ENCODE measurements at places on chromosomes 2 and 18.

GRCh38 chr2:43397821-43398220, 171.4 kb upstream of the ZFP36L2 start:
- no peak for DNase-seq

DNA sequence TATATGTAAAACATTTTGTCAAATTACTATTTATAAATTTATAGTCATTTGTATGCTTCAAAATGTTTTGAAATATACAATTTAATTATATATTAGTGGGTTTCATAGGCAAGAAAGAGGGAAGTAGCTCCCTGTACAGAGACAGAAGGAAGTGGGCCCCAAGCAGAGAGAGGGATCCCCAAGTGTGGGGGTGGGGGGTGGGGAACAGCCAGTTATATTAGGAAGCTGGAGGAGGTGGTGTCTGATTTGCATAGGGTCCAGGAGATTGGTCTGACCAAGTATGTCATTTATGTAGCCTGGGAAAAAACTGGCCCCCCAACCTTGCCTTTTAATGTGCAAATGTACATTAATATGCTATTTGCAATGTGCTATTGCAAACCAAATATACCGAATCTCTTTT, 76.5 kb upstream of the ZSWIM2 start:
- no peak for DNase-seq

- DNase-seq, result no peak
These were observed 104.8 kb upstream of the VRK2 start for GRCh38 chr2:57941816-57942215.

- no peak for DNase-seq
These were observed 193.8 kb upstream of the STK17B start for GRCh38 chr2:196365145-196365544.

- DNase-seq, result no peak
These were observed 190.7 kb downstream of the INSIG2 start for GRCh38 chr2:118279005-118279404.

DNA sequence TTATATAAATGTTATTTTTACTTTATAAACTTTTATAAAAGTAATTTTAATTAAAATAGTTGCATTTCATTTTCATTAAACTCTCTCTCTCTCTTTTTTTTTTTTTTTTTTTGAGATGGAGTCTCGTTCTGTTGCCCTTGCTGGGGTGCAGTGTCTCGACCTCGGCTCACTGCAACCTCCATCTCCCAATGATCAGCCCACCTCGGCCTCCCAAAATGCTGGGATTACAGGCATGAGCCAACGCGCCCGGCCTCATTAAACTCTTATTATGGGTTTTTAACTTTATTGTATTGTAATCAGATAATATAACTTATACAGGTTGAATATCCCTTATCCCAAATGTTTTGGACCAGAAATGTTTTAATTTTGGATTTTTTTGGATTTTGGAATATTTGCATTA, 10.9 kb upstream of the NPPC start:
- no peak for DNase-seq

GRCh38 chr2:233244818-233245217, 6.7 kb upstream of the ATG16L1 start:
- DNase-seq, result no peak

- DNase-seq, result no peak
These were observed 73.1 kb downstream of the MBD2 start for GRCh38 chr18:54151376-54151775.

- no peak for DNase-seq
These were observed 19.5 kb upstream of the FAM136A start for GRCh38 chr2:70321370-70321769.

GRCh38 chr2:173184031-173185004, 108.7 kb downstream of the MAP3K20 start:
- no peak for DNase-seq

DNA sequence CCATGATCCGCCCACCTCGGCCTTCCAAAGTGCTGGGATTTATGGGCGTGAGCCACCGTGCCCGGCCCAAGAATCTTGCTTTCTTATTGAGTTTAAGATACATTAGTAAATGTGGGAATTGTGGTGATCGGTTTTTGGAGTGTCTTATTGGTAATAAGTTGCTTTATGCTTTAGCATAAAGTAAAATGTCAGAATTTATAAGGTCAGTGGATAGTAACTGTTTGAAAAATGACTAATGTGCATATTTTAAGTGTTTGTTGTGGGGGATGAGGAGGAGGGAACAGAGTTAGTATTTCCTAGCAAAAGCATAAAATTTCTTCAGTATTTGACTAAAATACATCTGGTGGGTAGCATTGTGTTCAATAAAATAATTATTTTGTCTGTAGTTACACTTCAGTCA, 77.4 kb downstream of the SLC39A10 start:
- DNase-seq, result no peak

DNA sequence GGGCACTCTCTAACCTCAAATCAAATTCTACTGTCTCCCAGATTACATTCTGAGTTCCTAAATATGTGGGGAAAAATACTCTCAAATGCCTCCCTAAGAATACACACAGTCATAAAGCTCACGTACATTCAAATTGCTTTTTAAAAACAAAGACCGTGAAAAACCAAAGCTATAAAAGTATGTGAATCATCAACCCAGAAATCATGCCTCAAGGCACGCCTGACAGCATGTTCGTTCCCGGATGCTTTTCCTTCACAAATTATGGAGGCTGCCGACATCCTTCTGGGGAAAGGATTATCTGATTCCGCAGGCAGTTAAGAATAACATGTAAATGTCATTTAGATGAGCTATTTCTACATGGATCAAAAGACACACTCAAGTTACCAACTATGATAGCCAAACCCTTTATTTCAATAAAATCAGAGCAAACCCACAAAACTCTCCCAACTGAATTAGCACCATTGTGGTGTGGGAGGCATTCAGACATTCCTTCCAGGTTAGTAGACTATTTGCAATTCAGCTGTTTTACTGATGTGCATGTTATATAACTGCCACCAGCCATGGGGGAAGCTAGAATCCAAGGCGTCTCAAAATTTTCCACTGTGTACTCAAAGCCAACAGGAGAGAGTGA, 398.2 kb upstream of the TRIB2 start:
- DNase-seq, result no peak

DNA sequence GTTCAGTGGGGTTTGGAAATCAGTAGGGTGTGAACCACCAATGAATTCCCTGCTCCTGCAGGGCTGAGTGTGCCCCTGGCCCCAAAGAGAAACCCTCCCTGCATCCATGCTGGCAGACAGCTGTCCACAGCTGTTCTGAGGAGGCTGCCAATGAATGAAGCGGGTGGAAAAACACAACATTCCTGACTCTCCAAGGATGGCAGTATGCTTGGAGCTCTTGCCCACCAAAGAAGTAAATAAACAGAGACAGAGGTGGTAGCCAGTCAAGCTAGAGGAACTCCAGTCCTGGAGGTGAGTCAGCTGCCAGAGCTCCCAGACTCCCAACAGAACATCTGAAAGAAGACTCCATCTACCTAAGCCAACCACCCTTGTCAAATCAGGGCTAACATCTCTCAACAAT, 6.2 kb downstream of the ZBTB7C start:
- no peak for DNase-seq

- DNase-seq, result no peak
These were observed 154.8 kb downstream of the MBP start for GRCh38 chr18:76977684-76978232.

- no peak for DNase-seq
These were observed 126.9 kb upstream of the CTDP1 start for GRCh38 chr18:79552696-79553095.

- DNase-seq, result no peak
These were observed 331.5 kb downstream of the SLC4A3 start for GRCh38 chr2:219958941-219959340.

DNA sequence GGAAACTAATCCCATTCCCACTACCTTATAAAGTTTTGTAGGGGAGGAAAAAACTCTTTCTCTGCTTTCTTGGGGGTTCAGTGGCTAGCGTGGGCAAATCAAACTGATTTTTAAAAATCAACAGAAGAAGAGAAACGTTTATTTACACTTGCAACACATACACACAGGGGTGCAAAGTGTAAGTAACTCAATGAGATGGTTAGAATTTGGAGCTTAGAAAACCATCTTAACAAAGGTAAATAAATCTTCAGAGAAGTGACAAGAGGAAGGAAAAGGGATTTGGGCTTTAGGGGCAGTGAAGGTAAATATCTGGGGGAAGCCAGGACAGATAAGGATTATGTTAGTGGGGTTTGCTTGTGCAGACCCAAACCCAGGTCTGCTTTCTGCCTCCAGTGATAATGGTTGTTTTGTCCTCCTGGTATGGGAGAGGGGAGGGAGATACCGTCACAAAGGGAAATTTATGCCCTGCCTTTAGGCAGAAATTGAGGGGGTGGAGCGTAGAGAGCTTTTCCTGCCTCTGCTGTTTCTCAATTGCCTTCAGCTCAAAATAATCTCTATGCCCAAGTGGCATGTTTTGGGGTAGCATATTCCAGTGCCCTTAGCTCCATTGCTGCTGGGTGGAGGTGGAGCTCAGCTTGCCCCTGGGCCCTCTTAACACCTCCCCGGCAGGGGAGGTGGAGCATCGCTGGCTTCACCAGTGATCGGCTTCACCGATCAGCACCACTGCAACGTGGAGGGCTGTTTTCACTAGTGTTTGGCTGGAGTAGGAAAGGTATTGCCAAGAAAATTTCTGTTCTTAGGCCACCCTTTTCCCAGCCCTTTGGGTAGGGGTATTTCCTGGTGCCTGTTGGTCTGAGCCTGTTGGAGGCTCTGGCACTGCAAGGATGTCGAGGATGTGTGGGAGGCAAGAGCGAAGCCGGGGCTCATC, 92.2 kb downstream of the TEX51 start:
- no peak for DNase-seq

GRCh38 chr2:68908392-68908970, 37.3 kb upstream of the BMP10 start:
- peak; percentile 82 for DNase-seq

DNA sequence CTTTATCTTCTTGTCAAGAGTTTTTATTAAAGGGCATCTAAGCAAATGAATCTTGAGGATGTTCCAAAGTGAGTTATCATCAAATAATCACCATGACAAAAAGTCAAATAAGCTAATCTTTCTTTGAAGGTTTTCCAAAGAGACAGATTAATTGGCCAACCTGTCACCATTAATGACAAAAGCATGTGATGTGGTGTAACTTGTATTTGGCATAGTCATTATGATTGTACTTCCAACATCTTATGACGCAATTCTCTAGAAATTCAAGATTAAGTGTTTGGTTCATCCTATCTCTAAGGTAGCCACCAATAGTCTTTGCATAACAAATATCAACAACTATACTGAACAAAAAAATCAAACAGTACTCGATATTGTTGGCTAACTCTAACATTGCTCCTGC, 28.6 kb downstream of the RBMS1 start:
- no peak for DNase-seq

- DNase-seq, result no peak
These were observed 184.6 kb downstream of the CYP26B1 start for GRCh38 chr2:71962911-71963694.

GRCh38 chr2:39008665-39009064, 112.2 kb downstream of the SOS1 start:
- DNase-seq, result no peak

- DNase-seq, result no peak
These were observed 20.7 kb downstream of the CCDC102B start for GRCh38 chr18:68818584-68818983.

GRCh38 chr2:13009027-13009642, 292.4 kb downstream of the TRIB2 start:
- DNase-seq, result no peak

- no peak for DNase-seq
These were observed 1.2 kb upstream of the ZNF892 start for GRCh38 chr2:95206096-95206495.

GRCh38 chr2:105954891-105955290, 210.2 kb downstream of the NCK2 start:
- DNase-seq, result no peak

GRCh38 chr2:99957332-99958133, 184.9 kb downstream of the AFF3 start:
- DNase-seq, result no peak

DNA sequence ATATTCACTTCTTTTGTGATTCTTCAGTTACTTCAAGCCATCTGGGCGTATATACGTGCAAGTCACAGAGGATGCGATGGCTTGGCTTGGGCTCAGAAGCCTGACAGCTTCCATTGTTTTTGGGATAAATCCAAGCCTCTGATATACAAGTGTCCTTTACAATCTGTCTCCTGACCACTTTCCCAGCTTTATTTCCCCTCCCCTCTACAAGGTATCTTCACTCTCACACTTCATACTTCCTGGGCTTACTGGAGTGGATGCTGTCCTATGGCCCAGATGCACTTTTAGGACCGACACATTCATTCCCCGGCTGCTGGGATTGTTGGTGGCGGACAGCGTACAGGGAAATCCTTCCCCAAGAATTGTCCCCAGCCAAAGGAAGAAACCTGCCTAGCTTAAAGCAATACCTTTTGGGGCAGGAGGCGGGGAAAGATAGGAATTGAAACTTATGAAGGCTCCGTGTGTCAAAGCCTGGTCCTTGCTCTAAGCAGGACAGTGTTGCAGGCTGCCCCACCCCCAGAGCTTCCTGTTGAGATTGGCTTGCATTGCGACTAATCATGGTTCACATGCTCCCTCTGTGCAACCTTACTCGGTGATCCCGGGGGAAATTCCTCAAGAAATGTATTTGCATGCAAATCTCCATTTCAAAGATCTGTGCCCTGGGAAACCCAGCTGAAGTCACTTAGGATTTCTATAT, 802.9 kb upstream of the ID2 start:
- no peak for DNase-seq

- DNase-seq, result no peak
These were observed 36.0 kb downstream of the FECH start for GRCh38 chr18:57550510-57550909.

DNA sequence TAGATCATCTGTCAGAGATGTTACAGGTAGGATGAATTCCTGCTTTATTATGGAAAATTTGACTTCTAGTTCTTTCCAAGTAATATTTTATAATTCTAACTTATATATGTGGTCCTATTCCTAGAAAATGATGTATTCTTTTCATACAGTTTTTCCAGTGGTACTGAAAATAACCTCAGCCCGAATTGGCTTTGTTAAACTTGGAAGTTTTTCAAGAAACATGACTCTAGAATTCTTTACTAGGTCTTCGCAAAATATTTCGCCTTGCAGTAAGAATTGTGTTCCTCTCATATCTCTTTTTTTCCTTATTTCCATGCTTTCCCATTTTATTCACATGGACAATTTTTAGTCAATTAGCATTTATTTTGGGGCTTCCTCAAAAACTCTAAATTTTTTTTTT, 60.5 kb downstream of the BMPR2 start:
- DNase-seq, result no peak

GRCh38 chr2:124625561-124625960, 600.5 kb downstream of the CNTNAP5 start:
- DNase-seq, result no peak

DNA sequence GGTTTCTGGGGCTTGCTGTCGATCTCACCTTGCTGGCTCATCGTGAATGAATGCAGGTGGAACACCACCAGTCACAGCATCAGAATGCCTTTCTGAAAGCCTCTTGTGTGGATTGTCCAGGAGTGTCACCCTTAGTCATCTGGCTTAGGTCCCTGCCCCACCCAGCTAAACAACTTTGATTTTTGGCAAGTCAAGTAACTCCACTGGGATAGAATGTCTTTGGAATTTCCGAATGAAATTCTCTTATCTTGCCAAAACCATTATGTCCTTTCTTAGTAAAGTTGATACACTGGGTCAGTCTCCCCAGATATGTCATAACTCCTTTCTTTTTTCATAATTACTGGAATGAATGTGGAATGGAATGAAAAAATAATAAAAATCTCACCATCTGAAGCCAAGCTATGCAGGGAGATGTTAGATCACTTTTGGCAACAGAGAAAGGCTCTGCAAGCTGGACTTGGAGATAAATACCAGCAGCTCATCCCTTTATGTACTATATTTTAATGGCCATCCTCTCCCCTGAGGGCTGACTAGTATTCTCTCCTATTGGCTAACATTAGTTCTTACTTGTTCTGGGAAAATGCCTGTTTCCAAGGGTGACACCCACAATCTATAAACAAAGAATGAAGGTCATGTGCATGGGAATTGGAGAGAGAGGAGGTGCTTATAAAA, 35.4 kb downstream of the INSIG2 start:
- no peak for DNase-seq
